GOT3 (cell line): ENCODE measurements at places on chromosomes 7 and 10.

- no peak for DNase-seq
Measured at GRCh38 chr7:45196374-45196773, 38.8 kb downstream of the RAMP3 start.

DNA sequence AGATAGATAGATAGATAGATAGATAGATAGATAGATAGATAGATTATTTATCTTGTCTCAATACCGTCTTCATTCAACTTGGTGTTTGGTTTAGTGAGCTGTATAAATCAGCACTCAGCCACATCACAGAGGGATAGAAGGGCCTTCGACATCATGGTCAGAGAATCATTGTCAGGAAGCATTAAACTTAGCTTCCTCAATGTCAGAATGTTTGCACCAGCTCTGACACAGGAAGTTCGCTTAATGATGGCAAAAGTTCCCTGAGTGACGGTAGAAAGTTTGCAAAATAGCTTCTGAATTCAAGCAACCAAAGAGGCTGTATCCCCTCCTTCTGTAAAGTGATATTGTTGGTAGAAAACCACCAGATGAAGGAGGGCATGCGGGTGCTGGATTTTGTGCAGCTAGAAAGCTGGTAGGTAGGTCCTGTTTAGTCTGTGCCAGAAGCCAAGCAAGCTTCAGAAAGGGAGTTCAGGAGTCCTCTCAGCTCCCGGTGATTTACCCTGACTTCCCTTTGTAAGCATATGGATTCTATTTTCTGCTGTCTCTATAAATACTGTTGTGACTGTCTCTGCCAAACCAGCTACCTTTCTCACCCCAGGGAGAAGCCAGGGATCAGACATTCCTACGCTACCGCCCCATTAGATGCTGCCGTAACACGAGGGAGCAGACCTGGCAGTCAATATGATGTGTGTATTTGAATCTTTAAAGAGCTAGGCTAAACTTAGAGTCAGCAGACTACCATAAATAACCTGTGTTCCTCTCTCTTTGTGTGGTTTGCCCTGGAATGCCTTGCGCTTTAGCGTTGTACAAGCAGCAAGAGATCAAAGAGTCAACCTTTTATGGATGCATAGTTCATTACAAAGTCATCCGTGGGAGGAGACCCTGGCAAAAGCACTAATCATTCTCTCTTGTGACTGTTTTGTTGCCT lies 200.5 kb upstream of the KIAA1217 start:
- DNase-seq, result no peak

GRCh38 chr10:72337039-72337629 lies 17.6 kb downstream of the DNAJB12 start:
- no peak for DNase-seq

DNA sequence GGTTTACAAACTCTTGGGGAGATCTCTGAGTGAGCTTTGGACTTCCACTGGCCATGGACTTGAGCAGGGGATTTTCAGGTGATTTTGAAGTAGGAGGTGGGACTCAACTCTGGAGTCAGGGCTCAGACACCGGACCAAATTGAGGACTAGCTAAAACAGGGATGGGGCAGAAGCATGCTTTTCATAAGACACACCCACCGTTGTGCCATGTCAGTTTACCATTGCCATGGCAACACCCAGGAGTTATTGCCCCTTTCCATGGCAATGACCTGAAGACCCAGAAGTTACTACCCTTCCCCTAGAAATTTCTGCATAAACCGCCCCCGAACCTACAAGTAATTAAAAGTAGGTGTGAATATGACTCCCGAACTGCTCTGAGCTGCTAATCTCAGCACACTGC lies 320.7 kb downstream of the GRID1 start:
- no peak for DNase-seq

- no peak for DNase-seq
Measured at GRCh38 chr7:135784013-135784412, 35.4 kb upstream of the FAM180A start.

GRCh38 chr10:102208311-102209035 lies 17.6 kb upstream of the ELOVL3 start:
- DNase-seq, result no peak

DNA sequence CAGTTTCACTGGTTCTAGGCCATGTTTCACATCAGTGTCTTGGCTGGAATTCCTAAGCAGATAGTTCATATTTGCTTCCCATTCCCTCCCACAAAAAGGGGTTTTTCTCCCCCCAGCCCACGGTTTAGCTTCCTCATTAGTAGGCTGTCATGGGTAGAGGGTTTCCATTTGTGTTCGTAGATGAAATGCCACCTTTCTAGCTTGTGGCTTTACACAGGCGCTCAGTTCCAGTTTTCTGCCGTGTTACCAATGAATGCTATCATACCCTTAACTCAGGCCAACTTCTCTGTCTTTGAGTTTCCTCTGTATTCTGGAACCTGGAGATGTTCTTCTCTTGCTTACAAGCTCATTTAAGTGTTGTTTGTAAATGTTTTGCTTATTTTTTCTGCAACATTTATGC lies 26.8 kb downstream of the CALD1 start:
- no peak for DNase-seq

DNA sequence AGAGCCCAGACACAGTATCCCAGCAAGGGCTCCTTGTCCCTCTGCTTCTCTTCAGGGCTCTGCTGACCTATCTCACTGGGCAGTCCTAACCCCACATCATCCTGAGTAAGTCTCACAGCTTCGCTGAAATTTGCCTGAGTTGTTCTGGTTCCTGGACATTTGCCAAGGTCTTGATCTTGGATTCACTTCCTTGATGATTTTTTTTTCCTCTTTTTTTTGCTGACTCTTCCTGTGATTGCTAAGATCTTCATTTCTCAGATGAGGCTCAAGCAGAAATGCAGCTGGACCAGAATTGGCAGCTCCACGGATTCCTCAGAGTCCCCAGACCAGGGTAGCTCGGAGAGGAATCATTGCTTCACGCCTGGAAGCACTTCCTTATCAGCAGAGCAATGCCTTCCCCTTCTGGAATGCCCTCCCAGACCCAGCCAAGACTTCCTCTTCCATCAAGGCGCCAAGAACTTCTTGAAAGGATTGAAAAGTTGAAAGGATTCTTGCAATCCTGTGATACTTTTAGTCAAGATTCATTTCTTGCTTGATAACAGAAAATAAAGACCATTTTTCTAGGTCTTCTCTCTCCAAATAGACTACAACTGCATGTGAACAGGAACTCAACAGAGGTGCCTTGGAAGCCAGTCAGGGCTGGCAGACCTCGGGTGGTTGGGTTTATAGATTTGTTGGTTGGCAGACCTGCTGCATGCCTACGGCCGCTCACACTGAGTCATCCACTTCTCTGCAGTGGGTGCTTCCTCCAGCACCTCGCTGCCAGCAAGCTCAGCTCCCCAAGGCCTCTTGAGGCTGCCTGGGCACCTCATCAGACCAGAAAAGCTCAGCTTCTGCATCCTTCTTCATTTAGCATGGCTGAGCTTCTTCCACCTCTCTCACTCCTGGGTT lies 8.8 kb upstream of the AFAP1L2 start:
- no peak for DNase-seq

GRCh38 chr7:143514995-143515735 lies 37.5 kb downstream of the TAS2R41 start:
- DNase-seq, result no peak
